ENCODE measurements at places on chromosomes 1 and 21.

GRCh38 chr1:76546354-76546933, 320.8 kb upstream of the ST6GALNAC5 start:
- DNase-seq, result no peak

DNA sequence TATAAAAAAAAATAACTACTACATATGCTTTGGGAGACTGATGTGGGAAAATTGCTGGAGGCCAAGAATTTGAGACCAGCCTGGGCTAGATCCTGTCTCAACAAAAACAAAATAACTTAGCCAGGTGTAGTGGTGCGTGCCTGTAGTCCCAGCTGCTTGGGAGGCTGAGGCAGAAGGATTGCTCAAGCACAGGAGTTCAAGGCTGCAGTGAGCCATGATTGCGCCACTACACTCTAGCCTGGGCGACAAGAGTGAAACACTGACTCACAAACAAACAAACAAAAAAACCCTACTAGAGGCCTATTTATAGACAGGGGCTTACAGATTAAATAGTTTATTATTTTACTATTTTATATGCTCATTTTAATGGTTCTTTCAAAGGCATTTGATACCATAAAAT, 80.0 kb downstream of the LHX4 start:
- no peak for DNase-seq

DNA sequence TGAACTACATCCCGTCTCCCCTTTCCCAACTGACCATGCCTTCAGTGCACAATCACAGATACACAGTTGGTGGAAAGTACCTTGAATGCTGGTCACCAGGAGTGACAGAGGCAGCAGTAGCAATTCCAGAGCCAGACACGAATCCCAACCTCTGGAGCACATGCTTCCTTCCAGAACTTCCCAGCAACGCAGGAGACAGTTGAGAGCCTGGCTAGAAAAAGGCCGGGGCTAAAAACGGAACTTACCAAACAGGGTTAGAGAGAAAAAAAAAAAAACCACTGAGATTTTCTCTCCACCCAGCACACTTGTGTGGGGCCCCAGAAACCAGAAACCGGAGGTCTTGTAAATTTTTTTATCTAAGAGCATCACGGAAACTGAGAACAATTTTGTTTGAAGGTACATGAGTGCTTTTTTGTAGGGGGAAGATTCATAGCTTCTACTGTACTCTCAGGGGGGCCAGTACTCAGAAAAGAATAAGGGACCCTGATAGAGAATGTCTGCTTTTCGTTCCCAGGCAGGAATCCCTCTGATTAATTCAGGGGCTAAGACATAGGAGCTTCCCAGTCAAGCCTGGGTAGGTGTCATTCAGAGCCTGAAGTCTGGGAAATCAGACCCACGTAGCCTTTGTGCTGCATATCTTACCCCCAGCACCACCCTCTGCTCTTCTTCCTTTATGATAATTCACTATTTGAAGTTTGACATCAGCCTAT, at the start of gene CD48:
TSS of gene CD48 (minus strand) at position 221 of the 710 bp plus-strand sequence. CDS start at position 162, 59 bp downstream.
- DNase-seq, result no peak

- no peak for DNase-seq
These were observed 95.3 kb upstream of the HIVEP3 start for GRCh38 chr1:42013881-42014470.

DNA sequence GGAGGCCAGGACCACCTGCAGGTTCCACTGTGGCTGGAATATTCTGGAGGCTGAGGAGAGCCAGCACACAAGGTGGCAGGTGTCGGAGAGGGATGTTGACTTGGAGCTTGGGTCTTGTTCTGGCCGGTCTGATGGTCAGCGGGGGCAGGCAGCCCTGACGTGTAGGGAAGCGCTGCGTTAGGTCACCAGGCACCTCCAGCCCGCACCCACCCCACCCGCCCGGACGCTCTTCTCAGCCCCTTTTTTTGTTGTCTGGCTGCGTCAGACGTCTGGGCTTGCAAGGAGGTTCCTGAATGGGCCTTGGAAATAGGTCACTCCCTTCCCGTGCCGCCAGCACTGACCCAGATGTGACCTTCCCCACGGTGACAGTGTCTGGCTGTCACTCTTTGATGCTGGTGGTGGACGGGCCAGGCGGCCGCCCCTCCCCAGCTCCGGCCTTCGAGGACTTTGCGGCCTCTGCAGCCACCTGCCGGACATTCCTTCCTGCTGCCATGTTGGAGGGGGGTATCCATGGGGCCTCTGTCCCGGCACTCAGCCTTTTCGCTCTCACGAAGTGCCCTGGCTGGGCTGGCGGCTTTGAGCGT, 30.1 kb downstream of the SPSB1 start:
- no peak for DNase-seq

- DNase-seq, result no peak
These were observed 187.1 kb upstream of the CACYBP start for GRCh38 chr1:174812656-174813055.

GRCh38 chr1:209429611-209430010, 153.9 kb upstream of the CAMK1G start:
- no peak for DNase-seq

DNA sequence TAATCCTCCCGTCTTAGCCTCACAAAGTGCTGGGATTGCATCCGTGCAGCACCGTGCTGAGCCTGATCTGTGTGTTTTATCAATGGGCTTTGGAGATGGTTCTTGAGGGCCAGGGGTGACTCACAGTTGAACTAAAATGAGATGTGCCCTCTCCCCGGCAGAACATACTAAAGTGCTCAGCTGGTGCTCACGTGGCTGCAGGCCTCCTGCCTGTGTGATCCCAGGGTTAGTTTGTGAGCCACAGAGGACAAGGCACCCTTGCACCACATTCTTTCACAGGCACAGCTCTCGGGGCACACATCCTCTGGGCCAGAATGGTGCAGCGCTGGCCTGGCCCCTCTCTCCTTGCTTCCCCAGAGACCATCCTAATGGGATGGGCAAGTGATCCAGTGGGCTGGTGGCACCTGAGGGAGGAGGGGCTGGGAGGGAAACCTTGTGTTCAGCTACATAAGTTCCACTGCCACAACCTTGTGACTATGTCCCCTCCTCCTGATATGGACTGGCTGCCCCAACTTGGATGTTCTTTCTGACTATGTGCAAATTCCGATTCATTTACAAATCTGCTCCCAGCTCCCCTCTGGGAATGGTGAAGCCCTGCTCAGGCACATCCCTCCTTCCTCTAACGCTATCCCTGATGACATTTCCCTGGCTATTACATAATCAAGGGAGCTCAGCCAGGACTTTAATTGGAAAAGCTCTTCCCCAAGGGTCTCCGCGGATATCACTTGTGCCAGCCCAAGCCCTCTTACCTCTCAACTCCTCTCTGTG, 197.0 kb upstream of the EDN2 start:
- DNase-seq, result no peak

DNA sequence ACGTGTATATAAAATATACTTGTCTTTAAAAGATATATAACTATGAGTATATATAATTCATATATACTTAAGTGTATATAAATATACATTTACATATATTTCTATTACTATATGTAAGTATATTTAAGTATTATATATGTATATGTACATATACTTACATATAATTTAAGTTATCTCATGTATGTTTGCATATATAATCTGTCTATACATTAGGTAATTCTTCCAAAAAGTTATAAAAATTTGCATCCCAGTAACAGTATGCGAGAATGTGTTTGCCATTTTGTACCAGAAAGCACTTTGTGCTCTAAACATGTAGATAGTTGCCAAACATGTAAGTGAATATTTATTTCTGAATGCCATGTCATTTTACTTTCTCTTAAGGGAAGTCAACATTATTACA, at the start of gene OR2AK2:
TSS of gene OR2AK2 (plus strand) at position 301 of the 400 bp plus-strand sequence. CDS start 144 bp downstream, outside the sequence.
- DNase-seq, result no peak

DNA sequence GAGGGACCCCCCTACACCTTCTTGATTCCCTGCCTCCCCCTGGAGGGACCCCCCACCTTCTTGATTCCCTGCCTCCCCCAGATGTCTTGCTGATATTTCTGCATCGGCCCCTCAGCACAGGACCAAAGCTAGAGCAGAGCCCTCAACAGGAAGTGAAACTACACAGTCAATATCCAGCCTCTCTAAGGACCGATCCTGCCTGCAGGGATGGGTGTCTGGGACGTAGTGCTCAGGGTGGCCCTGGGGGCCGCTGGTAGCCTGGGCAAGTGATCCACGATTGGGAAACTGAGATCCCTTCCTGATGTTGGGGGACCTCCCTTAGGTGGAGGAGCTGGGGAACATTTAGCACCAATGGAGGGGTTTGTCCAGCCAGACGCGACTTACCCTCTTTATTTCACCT, 3.9 kb upstream of the LEFTY2 start:
- no peak for DNase-seq

DNA sequence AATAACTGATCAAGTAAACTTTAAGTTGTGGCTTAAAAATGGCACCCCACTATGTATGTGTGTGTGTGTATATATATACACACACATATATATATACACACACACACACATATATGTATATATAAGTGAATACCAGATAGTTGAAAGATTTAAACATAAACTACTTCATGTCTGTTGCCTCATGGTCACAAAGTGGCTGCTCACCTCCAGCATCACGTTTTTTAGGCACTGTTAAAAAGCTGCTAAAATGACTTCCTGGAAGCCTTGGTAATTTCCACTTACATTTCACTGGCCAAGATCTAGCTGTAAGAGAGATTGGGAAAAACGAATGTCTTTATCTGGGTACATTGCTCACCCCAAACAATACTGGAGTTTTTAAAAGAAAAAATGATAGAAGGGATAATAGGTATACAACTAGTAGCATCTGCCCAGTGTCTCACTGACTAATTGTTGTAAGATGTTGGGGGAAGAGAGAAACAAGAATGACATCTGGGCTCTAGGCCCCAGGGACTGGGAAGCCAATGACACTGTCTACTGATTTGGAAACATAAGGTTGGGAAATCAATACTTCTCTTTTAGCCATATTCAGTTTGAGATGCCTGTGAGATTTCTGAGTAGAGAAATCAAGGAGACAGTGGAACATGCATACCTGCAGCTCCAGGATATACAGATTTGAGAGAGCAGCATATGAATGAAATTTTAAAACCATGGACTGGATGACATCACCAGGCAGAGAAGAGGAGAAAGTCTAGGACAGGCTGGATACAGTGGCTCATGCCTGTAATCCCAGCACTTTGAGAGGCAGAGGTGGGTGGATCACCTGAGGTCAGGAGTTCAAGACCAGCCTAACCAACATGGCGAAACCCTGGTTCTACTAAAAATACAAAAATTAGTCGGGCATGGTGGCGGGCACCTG, 42.8 kb downstream of the CLDN14 start:
- DNase-seq, result no peak

- no peak for DNase-seq
These were observed 92.1 kb downstream of the NIBAN1 start for GRCh38 chr1:184881941-184882913.

DNA sequence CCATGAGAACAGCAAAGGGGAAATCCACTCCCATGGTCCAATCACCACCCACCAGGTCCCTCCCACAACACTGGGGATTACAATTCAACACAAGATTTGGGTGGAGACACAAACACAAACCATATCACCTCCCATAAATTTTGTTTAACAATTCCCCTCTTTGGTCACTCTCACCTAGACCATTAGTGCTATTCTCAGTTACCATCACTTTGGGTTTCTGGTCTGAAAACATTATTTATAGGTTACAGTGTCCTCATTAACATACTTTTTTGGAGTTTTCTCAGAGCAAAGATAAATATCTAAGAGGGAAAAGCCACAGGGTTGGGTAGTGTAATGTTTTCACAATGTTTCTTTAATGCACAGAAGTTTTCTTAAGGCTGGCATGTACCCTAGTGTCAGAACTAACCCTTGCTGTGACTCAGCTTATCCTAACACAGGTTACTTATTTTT, 47.7 kb upstream of the DNAH14 start:
- DNase-seq, result no peak

GRCh38 chr1:171740987-171741871, 636 bp downstream of the VAMP4 start:
- DNase-seq, result no peak

GRCh38 chr1:178619042-178619927, 105.8 kb upstream of the RALGPS2 start:
- no peak for DNase-seq

- no peak for DNase-seq
These were observed 691.3 kb upstream of the CXADR start for GRCh38 chr21:16821588-16821987.

GRCh38 chr1:19384113-19384512, 72.0 kb downstream of the SLC66A1 start:
- DNase-seq, result no peak

Data from esophagus squamous epithelium (tissue), 5 donors.